ENCODE measurements at places on chromosomes 11 and 22.

DNA sequence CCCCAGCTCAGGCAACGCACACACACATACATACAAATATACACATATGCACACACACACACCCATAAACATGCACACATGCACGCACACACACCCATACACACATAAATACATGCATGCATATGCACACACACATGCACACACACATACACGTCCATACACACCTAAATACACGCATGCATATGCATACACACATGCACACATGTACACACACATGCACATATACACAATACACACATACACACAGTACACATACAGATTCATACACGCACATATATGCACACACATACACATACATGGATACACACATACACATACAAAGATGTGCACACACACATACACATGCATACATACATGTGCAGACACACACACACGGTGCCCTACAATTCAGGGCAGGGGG is 496.6 kb downstream of the TBC1D22A start:
- DNase-seq: no peak

DNA sequence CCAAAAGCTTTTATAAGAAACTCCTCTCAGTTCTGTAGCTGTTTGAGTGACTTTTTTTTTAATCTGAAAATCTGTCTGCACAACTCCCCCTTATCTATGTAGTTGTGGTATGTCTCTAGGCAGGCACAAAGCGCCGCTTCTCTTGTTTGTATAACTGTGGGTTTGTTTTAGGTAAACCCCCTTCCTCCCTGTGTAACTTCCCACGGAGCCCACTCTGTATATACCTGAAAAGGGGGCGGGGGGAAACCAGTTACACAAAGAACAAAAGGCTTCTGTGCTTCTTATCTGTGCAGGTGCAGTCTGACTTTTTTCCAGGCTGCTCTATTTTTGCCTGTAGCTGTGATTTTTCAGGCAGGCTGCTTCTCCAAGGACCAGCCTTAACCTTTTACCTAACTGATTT is 13.2 kb downstream of the OR10AG1 start:
- no peak for DNase-seq

DNA sequence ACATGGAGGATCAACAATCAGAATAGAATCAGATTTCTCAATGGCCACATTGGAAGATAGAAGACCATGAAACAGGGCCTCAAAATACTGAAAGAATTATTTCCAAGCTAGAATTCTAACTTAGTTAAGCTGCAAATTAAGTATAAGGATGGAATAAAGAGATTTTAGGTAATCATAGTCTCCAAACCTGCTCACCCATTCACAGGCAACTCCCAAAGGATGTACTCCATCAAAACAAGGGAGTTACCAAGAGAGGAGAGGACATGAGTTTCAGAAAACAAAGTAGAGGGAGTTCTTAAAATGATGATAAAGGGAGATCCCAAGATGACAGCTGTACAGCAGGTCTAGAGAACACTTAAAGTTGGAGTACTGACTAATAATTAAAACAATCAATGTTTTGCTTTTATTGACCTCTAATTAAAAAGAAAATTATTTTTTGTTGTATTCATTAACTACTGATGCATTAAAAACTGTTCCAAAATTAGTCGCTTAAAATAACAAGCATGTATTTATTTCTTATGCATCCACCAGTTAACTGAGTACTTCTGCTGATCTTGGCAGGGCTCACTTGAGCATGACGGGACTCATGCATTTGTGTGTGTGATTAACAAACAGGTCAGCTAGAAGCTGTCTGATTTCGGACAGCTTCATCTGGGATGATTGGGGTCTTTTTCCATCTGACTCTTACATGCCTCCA is 95.6 kb downstream of the CD44 start:
- no peak for DNase-seq

DNA sequence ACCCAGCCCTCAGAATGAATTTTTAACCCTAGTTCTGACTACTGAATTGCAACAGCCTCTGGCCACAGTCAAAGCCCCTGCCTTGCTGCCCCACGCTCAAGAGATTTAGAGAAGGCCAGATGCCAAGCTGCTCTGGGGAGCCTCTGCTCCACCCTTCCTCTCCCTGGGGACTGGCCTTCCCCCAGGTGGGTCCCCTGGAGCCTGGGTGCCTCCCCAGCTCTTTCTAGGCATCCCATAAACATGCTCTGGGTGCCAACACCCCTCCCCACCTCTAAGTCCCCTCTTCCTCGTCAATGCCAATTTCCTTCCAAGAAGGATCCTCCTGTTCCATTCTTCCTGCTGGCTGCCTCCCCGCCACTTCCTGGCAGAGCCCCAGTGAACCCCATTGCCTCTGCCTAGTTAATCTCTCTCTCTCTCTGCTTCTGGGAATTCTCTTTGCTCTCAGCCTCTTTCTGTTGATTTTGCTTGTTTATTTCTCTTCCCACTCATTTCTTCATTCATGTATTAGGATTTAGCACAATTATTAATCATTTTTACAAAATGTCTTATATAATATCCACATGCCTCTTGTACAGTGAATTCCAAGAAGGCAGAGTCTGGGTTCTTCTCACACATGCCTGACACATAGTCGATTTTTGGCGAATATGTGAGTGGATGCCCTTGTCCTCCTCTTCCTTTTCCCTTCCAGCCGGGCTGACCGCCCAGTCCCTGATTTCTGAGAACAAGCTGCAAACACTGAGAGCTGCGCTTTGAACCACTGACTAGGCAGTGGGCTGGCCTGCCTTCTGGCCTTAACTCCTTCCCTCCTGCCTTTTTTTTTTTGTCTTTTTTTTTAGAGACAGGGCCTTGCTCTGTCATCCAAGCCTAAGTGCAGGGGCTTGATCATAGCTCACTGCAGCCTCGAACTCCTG is 17.5 kb downstream of the UQCR10 start:
- DNase-seq: no peak

All from activated naive CD4-positive, alpha-beta T cell treated with anti-CD3 and anti-CD28 coated beads, Interleukin-2, amount 50 U/mL, for 16 hours (primary cell).